ENCODE measurements at places on chromosomes 16 and 17.

DNA sequence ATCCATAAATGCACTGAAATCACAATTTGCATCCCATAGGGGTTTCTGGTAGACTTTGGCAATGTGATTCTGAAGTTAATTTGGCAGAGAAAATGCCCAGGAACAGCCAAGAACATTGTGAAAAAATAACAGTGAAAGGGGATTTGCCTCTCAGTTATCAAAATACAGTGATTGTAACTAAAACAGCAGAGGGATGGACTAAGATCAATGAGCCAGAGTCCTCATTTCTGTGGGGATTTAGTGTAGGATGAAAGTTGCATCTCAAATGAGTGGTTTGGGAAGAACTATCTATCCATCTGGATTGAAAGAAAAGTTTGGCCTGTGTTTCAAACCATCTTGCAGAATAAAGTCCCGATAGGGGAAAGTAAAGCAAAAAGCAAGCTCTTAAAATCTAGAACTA is 28.1 kb downstream of the MYBBP1A start:
- no peak for DNase-seq

DNA sequence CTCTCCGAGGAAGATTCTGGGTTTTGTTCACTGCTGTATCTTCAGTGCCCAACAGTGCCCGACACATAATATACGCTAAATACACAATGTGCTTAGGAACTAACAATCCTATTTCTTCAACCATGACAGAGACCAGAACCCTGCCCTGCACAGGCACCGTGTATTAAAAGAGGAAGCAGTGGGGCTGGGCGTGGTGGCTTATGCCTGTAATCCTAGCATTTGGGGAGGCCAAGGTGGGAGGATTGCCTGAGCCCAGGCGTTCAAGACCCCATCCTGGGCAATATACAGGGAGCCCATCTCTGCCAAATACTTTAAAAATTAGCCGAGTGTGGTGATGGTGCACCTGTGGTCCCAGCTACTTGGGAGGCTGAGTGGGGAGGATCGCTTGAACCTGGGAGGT is 19.3 kb downstream of the ARL2BP start:
- no peak for DNase-seq

GRCh38 chr17:62781831-62782251 is 26.3 kb downstream of the MARCHF10 start:
- DNase-seq = no peak

DNA sequence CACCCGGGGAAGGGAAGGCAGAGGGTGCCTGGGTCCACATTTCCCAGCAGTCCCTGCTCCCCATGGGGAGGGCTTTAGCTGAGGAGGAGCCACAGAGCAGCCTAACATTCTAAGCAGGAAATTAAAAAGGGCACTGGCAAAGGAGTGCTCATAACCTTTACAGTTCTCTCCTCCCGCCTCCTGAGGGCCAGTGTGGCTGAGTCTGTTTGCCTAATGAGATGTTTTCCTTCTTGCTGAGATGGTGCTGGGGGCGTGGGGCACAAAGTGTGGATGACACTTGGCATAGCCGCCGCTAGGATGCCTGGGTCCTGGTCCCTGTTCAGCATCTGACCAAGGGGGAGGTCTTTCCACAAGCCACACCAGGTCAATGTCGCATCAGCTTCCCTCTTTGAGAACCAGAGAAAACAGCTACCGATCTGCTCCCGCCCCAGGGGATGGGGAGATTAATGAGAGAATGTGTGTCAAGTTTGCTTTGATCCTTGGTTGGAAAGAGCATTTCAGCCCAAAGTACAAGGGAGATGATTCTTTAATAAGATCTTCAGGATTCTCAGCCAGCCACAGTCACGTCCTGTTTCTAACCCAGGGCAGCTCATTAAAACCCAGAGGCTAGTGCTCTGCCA is 5.8 kb downstream of the KIF18B start:
- DNase-seq = peak; percentile 12

GRCh38 chr17:16046966-16047365 is 47.3 kb downstream of the TTC19 start:
- no peak for DNase-seq

GRCh38 chr17:74288785-74289184 is 14.8 kb downstream of the DNAI2 start:
- DNase-seq = no peak

GRCh38 chr16:10202649-10203048 is 20.4 kb upstream of the GRIN2A start:
- no peak for DNase-seq

GRCh38 chr16:58249780-58250478 is 44.9 kb downstream of the PRSS54 start:
- peak; percentile 76 for DNase-seq

- no peak for DNase-seq
These were observed 7.4 kb upstream of the CD300LD start for GRCh38 chr17:74599448-74599939.

GRCh38 chr16:62738666-62739460 is 702.6 kb upstream of the CDH8 start:
- no peak for DNase-seq

GRCh38 chr17:69773081-69773480 is 301.9 kb upstream of the KCNJ16 start:
- peak; percentile 30 for DNase-seq

DNA sequence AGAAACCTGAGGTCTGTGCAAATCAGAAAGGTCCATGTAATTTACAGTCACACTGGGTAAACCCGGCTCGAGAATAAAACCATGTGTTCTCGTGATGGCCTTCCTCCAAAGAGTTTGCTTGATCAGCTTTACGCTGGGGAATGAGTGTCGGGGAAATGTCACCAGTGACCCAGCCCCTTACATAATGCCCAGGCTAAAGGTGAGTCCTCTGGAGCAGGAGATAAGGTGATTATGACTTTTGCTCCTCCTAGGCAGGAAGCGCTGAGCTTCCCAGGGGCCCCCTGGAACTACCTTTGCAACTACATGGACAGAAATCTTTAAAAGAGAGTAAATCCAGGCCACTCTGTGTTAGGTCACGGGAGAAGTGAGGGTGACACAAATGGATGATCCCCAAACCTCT is 15.7 kb downstream of the SLC6A4 start:
- no peak for DNase-seq

- peak; percentile 84 for DNase-seq
These were observed 290 bp downstream of the TLCD1 start for GRCh38 chr17:28725660-28726225.

- DNase-seq = peak; percentile 82
These were observed 141.4 kb downstream of the PMP22 start for GRCh38 chr17:15123593-15124263.

DNA sequence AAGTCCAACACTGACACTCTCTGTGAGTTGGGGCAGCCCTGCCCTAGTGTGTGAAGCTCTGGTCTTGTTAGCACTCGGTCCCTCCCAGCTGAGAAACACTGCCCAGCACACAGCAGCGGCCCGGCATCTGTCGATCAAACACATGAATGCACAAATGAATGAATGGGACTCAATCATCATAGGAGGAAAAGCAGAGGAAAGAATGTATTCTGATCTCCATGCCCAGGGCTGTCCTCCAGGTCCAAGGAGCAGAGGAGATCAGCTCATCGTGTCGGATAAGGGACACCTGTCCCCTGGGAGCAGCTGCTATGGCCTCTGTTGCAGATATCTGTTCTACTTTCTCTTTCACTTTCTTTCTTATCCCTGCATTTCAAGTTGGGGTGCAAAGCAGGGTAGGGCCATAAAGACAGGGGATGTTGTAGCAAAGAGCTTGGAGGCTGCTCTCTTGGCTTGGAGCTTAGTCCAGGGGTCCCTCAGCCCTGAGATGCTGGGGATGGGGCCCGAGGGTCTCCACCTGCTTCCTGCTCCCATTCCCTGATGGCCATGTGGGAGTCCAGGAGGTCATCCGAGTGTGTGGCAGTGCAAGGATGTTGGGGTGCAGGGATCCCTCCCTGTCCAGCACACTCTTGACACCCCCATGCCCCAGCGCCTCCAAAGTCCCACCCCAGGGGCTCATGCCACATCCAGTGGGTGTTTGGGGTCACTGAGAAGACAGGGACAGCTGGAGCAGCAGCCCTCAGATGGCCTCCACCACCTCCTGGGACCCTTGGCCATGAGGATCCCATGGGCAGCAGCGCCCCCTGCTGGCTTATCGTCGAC is 88.2 kb downstream of the IRF8 start:
- no peak for DNase-seq

DNA sequence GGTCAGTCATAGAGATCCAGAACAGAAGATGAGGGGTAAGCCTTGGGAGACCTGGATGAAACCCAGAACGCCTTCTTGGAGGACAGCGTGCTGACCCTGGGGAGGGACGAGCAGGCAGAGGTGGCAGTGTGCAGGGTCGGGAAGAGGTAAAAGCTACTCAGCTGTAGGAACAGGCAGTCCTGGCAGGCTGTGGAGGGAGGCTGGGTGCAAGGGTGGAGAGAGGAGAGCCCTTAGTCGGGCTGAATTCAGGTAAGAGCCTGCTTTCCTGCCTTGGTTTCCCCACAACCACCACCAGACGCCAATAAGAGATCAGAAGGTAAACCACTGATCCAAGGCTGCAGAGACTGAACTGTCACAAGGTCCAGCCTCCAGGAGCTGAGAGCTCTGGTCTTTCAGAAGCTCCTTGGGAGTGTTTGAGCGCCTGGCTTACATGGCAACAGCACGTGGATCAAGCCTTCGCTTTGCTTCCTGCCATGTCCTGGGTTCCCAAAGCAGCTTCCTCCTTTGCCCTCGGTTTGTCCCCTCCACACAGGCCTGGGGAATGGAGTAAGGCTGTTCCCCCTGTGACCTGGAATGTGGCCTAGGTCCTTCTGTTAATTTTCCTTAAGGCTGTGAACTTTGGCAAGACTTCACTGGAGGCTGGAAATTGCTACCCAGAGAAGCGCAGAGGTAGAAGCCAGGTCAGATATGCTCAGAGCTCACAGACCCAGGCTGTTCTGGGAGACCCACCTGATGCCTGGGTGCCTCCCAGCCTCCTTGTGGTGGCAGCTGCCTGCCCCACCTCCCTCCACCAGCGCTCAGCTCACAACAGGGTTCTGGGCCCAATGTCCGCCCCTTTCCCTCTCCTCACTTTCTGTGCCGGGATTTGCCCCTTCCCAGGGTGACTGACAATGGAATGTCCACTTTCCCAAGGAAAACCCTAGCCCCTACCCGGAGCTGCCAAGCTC is 3.9 kb upstream of the PDK2 start:
- no peak for DNase-seq

- DNase-seq = no peak
These were observed 217.0 kb downstream of the CCDC182 start for GRCh38 chr17:57528058-57528451.

GRCh38 chr17:75270218-75270965 is 639 bp downstream of the MIF4GD start:
- DNase-seq = peak; percentile 66

GRCh38 chr16:78333808-78334207 is 234.4 kb downstream of the WWOX start:
- DNase-seq = no peak

- DNase-seq = no peak
These were observed 2.6 kb downstream of the ERI2 start for GRCh38 chr16:20803561-20804214.

DNA sequence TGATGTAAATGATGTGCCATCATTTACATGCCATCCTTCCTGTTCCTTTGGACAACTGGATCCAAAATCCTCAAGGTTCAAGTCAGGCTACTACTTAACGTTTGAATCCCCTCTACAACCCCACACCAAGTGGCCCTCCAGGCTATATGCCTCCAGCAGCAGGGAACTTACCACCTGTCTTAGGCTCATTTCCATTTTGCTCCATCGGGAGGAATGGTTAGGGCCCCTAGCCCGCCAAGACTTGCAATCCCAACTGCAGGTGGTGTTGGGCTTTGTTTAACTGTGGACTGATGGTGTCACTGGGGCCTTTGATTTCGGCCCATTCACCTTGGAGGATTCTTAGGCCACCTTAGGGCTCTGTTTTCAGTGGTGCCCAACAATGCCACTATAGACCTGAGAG is 9.7 kb downstream of the HNF1B start:
- no peak for DNase-seq

DNA sequence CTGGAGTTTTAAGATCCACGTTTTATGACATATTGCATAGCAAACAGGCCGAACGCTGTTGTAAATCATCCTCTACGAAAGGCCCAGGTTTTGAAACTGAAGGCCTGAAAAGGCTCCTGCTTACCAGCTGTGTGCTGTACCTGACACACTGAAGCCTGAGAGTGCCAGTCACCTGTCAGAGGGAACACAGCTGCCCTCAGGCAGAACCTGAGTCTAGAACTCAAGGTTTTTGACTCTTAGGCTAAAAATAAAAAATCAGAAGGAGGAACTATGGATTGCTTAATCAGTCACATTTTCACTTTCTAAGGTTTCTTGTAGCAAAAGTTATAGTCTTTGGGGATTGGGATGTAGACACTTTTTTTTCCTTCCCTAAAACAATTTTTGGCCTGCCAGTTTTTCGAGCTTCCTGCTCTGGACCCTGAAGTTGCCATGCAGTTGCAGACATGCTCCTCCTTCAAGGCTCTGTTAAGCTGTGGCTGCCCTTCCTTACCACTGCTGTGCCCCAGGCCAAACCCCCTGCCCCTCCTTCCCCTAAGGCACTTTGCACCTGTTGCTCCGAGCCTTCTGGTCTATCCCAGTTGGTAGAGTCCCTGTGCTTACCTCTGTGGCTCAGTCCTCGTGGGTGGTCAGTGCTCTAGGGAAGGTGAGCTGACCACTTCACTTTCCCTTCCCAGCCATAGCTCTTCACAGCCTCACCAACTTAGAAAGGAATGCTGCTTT is 56.6 kb downstream of the TENT4B start:
- no peak for DNase-seq

- DNase-seq = no peak
These were observed 22.8 kb downstream of the SLFN5 start for GRCh38 chr17:35265566-35266141.

DNA sequence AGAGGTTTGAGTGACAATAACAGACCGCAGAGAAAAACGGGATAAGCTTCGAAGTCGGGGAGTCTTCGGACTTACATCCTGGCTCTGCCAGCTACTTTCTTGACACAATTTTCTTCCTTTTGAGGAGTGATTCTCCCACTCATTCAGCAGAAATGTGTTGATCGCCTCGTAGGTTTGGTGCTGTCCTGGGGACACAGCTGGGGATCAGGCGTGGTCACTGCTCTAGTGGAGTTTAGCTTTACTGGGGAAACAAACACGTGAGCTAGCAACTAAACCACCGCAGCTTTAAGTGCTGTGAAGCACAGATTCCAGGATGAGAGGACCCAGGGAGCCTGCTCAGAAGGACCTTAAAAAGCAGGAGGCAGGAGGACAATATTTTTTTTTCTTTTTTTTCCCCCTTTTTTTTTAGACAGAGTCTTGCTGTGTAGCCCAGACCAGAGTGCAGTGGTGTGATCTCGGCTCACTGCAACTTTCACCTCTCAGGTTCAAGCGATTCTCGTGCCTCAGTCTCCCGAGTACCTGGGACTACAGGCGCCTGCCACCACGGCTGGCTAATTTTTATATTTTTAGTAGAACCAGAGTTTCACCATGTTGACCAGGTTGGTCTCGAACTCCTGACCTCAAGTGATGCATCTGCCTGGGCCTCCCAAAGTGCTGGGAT is 858 bp downstream of the NUBP1 start:
- DNase-seq = peak; percentile 51

- peak; percentile 76 for DNase-seq
These were observed 34.5 kb downstream of the YWHAE start for GRCh38 chr17:1365445-1366039.

GRCh38 chr17:77640252-77640651 is 318.3 kb upstream of the TNRC6C start:
- no peak for DNase-seq

GRCh38 chr17:61393904-61394629 is 5.6 kb upstream of the TBX2 start:
- no peak for DNase-seq
